ENCODE measurements at places on chromosomes 4 and X.

- no peak for DNase-seq
These were observed 147.2 kb downstream of the SHROOM3 start for GRCh38 chr4:76582074-76582816.

DNA sequence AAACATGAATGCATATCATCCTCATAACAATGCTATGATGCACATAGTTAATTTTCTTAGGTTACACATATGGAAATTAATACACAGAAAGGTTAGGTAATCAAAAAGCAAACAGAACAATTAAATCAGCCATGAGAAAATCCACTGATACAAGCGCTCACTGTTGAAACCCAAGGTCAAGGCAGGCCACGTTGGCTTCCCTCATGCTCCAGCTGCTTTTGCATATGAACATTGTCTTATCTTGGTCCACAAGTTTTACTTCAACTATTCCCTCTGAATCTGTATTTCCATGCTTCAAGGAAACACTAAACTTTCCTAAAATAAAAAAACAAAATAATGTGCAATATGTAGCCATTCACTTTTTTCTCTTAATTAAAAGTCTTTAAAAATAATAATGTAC lies 34.5 kb upstream of the PLA2G12A start:
- peak; percentile 13 for DNase-seq

- peak; percentile 16 for DNase-seq
These were observed 81.8 kb upstream of the RBPJ start for GRCh38 chr4:26238778-26239679.

GRCh38 chrX:55695227-55696018 lies 22.1 kb upstream of the RRAGB start:
- no peak for DNase-seq

DNA sequence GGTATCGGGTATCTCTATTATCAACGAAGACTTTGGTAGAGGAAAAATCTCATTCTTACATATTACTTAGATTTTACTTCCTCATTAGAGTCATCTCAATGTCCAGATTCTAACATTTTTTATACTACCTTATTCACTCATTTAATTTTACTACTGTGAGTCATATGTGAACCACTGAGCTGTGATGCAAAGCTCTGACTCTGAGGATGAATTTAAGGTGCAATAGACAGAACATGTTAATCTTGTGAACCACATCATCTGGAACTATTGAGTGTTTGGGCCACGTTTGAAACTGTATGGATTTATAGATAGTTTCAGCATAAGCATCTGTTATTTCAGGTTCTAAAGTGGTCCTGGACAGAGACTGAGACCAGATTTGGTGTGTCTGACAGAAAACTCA lies 78.4 kb downstream of the PWWP3B start:
- DNase-seq: no peak

DNA sequence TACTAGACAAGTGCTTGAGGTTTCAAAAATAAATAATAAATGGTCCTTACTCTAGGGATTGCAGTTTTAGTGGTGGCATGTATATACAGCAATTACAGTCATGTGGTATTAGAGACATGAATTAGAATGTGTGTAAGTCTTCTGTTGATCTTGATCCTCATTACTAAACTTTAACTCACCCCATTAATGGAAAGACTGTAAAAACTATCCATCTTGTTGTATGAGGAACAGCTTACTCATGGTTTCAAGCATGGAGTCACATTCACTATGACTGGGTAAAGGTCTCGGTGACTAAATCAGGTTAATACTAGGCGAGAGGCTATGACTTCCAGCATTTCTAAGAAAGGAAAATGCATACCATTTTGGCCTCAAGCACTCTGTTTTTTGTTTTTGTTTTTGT lies 107.0 kb upstream of the HPGD start:
- DNase-seq: no peak

DNA sequence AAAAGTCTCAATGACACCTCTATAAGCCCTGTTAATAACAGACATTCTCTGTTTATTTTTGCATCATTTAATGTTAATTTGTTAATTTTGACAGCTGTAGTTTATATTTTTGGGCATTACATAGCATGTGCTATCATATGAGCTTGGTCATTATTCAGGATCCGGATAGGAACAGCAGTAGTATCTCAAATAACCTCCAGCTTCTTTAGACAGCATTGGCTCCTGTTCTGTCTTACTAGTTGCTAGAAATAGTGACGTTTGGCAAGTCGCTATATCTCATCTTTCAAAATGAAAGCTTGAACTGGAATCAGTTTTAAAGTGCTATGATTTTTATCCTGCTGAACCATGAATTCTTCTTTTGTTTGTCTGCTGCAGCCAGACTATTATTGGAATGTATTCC lies 9.0 kb upstream of the ADGRA3 start:
- DNase-seq: no peak

- no peak for DNase-seq
These were observed 35.4 kb upstream of the HPGDS start for GRCh38 chr4:94378047-94378446.

DNA sequence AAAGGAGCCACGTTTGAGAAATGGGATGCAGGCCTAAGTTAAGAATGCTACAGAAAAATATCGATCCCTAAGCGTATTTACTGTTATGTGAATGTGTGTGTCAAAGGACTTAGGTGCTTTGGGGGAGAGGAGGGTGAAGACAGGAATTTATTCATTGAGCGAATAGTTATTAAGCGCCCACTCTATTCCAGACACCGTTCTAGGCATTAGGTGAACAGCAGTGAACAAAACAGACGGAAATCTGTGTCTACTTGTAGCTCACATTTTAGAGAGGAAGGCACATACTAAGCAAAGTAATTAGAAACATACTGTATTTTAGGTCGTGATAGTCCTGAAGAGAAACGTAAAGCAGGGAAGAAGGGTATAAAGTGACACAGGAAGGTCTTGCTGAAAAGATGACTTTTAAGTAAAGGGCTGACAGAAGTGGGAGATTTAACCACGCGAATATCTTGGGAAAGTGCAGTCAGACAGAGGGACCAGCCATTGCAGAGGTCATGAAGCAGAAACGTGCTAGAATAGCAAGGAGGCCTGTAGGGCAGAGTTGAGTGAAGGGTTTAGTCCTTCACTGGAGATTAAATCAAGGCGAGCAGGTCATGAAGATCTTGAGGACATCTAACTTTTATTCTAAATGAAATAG lies 541 bp downstream of the AIMP1 start:
- DNase-seq: no peak
